Osteocyte (in vitro differentiated cells): ENCODE measurements at places on chromosomes 1 and 21. TPM values are rescaled to one million over a fixed set of nuclear protein-coding genes. Genes with fewer than 3 reads are reported as not detected.

Gene RAVER2
- 7.2 and 7.3 TPM in 2 replicates for total RNA-seq

Gene GJC2
- total RNA-seq, result 1.6 TPM in 2 replicates

Gene SLC35F3
- not detected in 2 replicates for total RNA-seq

GRCh38 chr1:51605961-51606723 lies 10.8 kb upstream of the OSBPL9 start:
- no peak for DNase-seq

- DNase-seq, result no peak
These were observed 73.2 kb downstream of the CD58 start for GRCh38 chr1:116497656-116498055.
